ENCODE measurements at places on chromosomes 4 and X. TPM values are rescaled to one million over a fixed set of nuclear protein-coding genes. Genes with fewer than 3 reads are reported as not detected.

DNA sequence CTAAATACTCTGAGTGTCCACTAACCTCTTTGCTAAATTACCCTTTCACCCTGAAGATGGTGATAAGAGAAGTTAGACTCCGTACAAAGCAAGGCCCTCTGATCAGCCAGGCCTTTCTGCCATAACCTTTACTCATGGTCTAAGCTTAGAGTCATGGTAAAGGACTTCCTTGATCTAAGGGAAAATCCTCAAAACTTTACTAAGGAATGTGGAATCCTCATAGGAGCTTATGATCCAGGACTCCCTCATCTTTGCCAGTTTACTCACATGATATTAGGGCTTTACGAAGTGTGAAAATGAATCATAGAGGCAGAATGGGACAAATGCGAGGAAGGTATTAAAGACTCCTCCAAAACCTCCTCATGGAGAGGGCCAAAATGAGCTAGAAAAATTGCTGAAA, 7.9 kb upstream of the FAM13A start:
- no peak for DNase-seq

DNA sequence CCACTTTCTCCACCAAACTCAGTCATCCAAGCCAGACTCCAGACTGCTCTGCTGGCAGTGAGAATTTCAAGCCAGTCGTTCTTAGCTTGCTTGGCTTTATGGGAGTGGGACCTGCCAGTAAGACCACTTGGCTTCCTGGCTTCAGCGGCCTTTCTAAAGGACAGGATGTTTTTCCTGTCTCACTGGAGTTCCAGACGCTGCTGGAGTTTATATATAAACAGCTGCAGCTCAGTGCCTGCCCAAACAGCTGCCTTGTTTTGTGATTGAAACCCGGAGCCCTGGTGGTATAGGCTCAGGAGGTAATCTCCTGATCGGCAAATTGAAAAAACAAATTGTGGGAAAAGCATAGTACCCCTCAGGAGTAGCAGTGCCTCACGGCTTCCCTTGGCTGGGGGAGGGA, 1165.8 kb upstream of the ADGRL3 start:
- peak; percentile 2 for DNase-seq

GRCh38 chr4:66681962-66682361, 863.3 kb downstream of the CENPC start:
- no peak for DNase-seq

DNA sequence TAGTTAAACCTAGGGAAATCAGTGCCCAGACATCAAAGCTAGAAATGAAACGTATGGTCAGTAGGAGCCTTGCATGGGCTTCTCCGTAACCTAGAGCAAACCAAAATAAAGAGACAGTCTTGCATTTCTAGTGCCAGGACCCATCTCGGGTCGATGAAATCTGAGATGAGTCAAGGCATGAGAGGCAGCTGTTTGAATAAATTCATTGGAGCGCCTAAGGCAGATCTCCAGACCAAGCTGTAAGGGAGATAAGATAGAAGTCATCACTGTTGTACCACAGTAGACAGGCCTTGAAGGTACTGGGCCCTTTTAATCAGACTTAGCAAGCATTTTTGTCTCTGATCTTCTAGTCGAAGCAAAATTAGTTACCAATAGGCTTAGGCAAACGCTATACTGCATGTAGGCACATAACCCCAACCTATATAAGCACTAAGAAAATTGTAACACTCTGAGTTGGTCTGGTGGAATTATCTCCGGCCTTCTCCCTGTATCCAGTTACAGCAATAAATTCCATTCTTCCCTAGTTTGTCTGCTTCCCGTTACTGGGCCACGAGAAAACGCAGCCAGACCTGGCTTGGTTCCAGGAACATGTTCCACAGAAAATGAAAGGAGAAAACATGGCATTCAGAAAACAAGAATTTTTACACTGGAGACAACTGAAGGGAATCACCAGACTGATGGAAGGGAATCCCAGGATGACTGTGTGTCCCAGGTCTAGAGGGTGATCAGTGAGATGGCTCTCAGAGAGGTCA, 21.1 kb upstream of the PAPSS1 start:
- DNase-seq = no peak

DNA sequence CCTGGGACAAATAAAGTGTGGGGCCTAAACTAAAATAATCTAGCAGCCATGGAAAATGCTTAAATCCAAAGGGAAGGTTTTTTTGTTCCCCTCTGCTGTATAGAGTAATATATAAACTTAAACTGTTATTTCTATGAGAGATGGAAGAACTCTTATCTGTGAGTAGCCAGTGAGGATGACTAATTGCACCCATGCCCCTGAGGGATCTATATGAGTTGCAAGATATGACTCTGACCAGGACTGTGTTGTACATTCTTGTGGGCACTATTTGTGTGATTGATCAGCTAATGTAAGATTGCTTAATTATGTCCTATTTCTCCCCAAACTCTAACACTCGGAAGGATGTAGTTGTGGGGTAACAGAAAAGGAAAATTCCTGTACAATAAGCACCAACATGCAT, 35.2 kb upstream of the AMBN start:
- DNase-seq = no peak

GRCh38 chr4:101419336-101420135, 72.2 kb upstream of the PPP3CA start:
- DNase-seq = no peak

GRCh38 chrX:40285876-40286275, 188.1 kb upstream of the BCOR start:
- no peak for DNase-seq

GRCh38 chrX:131068945-131069719, 11.0 kb downstream of the ARHGAP36 start:
- peak; percentile 11 for DNase-seq

- no peak for DNase-seq
Measured at GRCh38 chr4:87152310-87153041, 67.9 kb downstream of the KLHL8 start.

GRCh38 chr4:56953680-56954520, 23.5 kb downstream of the NOA1 start:
- no peak for DNase-seq

GRCh38 chrX:101025126-101025525, 26.8 kb downstream of the TRMT2B start:
- no peak for DNase-seq

DNA sequence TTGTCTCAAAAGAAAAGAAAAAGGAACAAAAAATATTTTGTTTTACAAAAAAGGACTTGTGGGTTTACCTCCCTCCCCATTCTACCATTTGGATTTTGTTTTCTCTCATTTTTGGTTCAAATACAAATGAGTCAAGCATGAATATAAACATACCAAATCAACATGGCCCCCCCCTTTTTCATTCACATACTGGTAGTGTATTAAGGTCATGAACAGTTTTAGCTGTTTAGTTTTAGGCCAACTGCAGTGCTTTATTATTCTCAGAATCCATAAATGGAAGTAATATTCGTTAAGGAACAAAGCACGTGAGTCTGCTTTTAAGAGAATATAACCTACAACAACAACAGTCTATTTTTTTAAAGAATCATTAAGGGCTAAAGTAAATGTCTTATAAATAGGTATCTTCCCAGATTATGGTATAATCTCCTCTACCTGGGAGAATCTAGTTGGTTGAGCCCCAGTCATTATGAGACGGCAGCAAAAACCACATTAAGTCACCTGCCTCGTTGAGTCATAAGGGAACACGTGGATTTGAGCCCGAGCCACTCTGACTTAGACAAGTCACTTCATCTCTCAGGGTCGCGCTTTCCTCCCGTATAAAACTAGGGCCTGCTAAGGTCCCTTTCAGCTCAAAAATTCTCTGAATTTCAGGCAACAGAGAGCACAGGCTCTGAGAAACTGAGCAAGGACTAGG, 26.7 kb downstream of the BCLAF3 start:
- DNase-seq = no peak

- DNase-seq = no peak
Measured at GRCh38 chr4:2285613-2286381, 23.9 kb upstream of the MXD4 start.

GRCh38 chr4:24322995-24323394, 261.4 kb downstream of the DHX15 start:
- no peak for DNase-seq

DNA sequence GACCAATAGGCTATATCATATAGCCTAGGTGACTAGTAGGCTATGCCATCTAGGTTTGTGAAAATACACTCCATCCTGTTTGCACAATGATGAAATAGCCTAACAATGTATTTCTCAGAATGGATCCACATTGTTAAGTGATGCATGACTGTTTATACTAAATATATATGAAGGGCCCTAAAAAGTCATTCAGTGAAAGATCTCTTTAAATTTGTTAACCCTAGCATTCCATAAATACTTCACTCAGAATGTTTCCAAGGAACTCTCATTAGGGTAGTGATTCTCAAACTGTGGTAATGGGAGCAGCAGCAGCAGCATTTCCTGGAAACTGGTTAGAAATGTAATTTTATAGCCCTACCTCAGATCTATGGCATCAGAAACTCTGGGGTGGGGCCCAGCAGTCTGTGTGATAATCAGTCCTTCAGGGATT, 74.9 kb downstream of the PRRG1 start:
- DNase-seq = no peak

Gene EGF
- 0.07 TPM for polyA plus RNA-seq

Gene RHOXF1
- polyA plus RNA-seq = not detected

Gene SPANXA2
- not detected for polyA plus RNA-seq

Gene PDHA2
- not detected for polyA plus RNA-seq

Gene UBQLN2
- 48.7 TPM for polyA plus RNA-seq
